PC-9 (cell line): ENCODE measurements at places on chromosomes 2 and 18.

DNA sequence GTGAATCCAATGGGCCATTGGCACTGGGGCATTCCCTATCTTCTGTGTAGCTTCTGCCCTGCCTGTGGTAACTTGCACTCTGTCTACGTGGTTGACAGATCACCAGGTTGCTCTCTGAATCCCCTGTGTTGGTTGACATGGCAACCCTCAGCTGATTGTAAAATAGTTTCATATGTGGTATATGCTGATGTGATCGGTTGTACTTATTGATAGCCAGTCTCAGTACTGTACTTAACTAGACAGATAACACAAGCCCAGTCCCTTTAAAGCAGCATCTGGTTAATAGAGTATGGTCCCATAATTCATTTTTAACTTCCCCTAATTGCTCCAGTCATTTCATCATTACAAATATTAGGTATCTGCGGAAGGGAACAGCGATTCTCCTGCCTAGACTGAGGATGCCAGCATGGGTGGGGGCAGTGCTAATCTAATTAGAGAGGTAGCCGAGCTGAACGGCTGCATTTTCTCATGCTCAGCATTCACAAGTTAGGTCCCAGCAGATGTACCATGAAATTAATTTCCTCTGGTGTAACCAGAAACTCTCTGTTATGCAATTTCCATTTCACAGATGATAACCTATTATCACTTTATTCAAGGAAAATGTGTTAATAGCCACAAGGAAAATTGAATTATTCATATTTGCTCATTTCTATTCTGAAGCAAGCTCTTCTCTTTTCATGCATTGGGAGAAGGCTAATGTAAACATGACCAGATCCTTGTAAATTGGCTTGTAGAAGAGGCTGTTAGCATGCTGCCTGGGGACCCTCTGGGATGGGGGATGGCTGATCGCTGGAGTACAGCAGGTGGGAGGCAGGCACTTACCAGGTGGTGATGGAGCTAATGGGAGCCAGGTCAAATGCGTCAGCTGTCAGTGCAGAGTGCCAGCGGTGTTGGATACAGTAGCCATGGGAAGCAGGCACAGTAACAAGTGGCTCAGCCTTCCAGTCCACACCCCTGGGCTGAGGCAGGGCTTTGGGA lies 608.3 kb downstream of the GALR1 start:
- DNase-seq: no peak

GRCh38 chr2:159155320-159155719 lies 131.2 kb downstream of the WDSUB1 start:
- peak; percentile 92 for DNase-seq

DNA sequence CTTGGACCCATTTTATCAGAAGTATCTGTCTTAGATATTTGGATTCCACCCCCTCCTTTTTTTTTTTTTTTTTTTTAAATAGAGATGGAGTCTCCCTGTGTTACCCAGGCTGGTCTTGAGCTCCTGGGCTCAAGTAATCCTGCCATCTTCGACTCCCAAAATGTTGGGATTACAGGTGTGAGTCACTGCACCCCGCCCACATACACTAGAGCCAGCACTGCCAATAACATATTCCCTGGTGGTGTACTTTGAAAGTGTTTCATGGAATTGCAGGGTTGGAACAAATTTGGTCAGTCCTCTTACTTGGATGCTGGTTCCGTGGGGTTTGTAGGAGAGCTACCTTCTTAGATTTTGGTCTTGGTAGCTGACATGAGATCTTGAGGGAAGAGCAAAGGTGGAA lies 15.0 kb downstream of the PDCL3 start:
- DNase-seq: no peak

DNA sequence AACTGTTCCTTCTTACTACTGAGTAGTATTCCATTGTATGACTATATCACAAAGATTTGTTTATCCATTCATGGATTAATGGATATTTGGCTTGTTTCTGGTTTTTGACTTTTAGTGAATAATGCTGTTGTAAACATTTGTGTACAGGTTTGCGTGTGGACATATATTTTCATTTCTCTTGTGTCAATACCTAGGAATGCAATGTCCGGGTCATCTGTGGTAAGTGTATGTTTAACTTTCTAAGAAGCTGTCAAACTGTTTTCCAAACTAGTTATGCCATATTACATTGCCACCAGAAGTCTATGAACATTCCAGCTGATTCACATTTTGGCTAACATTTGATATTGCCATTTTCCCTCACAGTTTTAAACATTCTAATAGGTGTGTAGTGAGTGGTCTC lies 29.1 kb upstream of the SLC16A14 start:
- no peak for DNase-seq

DNA sequence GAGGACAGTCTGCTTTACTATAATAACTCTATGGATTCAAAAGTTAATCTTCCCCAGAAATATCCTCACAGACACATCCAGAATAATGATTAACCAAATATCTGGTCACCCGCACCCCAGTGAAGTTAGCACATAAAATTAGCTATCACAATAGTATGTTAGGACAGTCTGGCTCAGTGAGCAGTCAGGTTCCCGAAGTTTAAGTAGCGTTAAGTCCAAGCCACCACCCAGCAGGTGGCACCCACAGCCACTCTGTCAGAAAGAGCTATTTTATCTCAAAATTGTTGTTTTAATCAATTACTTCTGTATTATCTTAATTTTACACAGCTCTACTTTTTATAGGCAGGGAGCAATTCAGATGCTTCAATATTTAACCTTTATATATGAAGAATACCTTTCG lies 537.5 kb downstream of the MBD2 start:
- DNase-seq: no peak

DNA sequence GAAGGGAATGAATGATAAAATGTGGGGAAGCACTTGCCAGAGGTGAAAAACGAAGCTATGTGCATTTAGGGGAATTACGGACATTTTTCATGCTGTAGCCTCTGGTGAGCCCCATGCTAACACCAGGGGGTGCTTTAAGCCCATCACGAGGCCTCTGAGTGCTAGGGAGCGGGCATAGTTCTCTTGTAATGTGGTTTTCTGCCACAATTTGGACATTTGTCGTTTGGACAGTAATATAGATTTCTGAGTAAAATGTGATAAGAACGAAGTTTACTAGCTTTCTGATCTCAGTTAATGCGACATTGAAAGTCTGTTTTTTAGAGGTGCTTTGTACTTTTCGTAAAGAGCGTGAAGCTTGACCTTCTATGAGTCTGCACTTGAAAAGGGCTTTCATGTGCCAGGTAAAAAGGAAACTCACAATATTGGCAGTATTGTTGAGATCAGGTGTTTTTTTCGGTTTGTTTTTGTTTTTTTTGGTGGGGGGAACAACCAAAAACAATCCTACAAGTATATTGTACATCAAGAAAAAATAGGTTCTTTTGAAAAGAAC lies 50.6 kb downstream of the TRAF3IP1 start:
- no peak for DNase-seq

GRCh38 chr2:233217892-233218377 lies 33.5 kb upstream of the ATG16L1 start:
- no peak for DNase-seq

DNA sequence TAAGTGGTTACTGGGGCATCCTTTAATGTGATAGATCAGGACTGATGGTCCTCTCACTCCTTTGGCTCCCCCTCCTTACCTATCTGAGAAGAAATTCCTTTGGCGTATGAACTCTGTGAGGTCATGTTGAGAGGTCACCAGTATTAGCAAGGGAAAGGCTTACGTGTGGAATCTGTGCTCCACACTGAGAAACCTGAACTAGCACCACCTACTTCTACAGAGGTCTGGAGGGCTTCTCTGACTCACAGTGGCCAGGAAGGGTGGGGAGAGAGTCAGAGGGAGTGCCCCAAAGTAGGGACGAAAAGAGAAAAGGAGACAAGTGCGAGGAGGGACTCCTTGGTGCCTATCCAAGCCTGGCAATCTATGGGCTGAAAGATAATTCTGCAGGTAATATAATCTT lies 348.6 kb downstream of the TNS1 start:
- no peak for DNase-seq

DNA sequence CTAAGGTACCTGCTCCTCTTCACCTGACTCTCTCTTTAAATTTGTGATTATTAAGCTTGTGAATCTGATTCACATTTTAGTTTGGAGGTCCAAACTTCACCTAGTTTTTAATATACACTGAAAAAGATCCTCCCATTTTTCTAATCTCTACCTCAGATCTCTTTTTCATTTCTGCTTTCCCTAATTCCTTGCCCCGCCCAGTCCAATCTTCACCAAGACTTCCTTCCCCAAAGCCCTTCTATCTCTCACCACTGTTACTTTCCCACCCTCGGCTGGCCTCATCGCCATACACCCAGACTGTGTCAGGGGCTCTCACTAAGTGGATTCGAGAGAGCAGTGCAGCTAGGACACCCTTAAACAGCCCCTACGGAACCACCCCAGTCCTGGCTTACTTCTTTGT lies 40.0 kb downstream of the LBH start:
- DNase-seq: no peak

- no peak for DNase-seq
These were observed 86.3 kb upstream of the SLC66A3 start for GRCh38 chr2:11068856-11069526.

- no peak for DNase-seq
These were observed 254.3 kb downstream of the METTL4 start for GRCh38 chr18:2316751-2317696.

DNA sequence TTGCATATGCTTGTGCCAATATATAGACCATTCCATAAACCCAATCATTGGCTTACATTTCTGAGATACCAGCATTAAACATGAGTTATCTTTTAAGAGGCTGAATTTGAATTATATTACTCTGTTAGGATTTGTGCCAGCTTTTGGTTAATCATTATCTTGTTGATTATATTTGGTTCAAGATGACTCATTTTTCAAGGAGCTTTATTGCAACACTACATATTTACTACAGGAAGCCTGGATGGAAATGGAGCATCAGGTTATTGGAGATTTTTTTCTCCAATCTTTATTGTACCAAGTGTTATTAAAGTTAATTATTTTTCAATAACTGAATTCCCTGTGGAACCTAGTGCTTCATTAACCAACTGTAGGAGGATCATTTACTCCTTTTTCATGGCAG lies 26.4 kb downstream of the EML4 start:
- DNase-seq: peak; percentile 72

GRCh38 chr2:192278701-192279100 lies 84.0 kb upstream of the TMEFF2 start:
- DNase-seq: no peak

DNA sequence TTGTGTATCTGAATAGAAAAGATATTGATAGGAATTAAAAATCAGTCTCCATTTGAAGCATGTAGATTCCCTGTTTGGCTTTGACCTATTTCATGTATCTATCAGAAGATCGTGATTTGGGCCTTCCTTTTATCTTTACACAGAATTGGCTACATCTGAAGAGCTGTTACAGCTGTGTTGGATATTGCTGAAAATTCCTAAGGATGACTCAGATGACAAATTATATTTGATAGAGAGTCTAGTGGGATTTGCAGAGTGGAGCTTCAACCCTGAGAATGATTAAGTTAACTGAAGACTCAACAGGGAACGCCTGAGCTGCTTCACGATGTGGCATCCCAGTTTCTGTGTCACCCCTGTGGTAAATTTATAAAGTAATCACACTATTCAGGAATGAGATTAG lies 4.9 kb upstream of the COL3A1 start:
- no peak for DNase-seq

GRCh38 chr2:219350710-219351221 lies 18.2 kb upstream of the RESP18 start:
- no peak for DNase-seq

DNA sequence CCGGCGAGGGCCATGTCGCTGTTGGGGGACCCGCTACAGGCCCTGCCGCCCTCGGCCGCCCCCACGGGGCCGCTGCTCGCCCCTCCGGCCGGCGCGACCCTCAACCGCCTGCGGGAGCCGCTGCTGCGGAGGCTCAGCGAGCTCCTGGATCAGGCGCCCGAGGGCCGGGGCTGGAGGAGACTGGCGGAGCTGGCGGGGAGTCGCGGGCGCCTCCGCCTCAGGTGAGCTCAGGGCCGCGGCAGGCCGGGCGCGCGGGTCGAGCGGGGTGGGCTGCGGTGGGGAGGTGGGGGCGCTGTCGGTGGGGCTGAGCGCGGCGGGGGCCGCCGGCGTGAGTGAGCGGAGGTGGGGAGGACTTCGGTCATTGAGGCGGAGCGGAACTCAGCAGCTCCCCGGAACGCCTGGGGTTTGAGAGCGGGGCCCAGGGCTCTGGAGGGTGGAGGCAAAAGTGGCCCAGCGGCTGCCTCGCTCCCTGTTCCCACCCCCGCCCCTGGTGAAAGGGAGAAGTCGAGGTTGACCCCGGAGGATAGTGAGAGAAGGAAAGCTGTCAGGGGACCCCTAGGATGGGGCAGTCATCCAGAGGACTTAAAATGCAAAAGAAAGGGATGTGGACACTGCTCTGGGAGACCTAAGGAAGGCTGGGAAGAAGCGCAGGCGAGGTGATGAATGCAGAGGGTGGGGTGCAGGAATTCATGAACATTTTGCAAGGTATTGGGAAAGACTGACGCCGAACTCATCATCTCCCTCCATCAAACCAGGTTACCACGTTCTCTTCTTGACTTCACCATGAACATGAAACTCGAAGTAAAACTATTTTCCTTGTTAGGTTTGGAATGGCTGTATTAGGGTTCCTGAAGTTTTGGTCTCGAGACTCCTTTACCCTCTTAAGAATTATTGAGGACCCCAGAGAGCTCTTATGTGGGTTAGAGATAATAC lies 633 bp downstream of the MALT1 start:
- peak; percentile 51 for DNase-seq

GRCh38 chr2:214593727-214594126 lies 182.9 kb downstream of the VWC2L start:
- DNase-seq: no peak

DNA sequence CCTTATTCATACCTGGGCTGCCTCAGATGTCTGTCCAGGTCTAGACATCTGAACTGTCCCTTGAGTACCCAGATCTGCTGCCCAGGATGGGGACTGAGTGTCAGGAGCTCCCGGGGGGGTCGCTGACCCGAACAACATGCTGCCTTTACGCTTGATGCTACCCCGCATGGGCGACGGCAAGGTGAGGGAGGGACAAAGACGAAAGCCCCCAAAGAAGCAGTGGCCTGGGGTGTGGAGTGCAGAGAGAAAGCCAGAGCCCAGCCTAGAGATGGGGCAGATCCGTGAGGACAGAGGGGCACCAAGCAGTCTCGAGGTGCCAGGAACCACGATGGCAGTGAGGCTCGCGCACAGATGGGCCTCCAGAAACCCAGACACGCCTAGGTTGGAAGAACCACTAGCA lies 234.7 kb downstream of the ATAD2B start:
- no peak for DNase-seq

- DNase-seq: peak; percentile 98
These were observed 152.9 kb downstream of the SPP2 start for GRCh38 chr2:234203135-234203984.

- no peak for DNase-seq
These were observed 230.6 kb upstream of the EPAS1 start for GRCh38 chr2:46066601-46067000.

DNA sequence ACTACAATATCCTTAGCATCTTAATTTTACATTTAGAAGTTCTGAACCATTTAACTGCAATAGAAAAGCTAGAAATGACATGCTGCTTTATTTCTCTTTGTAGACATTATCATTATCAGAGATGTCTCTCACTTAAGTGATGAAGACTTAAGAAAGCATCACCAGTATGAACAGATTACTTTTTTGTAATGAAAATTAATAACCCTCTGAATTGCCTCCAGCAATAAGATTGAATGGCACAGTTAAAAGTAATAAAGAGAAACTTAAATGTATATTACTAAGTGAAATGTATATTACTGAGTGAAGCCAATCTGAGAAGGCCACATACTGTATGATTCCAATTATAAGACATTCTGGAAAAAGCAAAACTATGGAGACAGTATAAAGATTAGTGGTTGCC lies 89.4 kb downstream of the PID1 start:
- no peak for DNase-seq

GRCh38 chr2:18527326-18527725 lies 33.1 kb downstream of the RDH14 start:
- DNase-seq: no peak
